ENCODE measurements at places on chromosomes 7 and 10. TPM values are rescaled to one million over a fixed set of nuclear protein-coding genes. Genes with fewer than 3 reads are reported as not detected.
A peak's percentile ranks its signal among the peaks of the same experiment; 100 is the strongest.

GDF2 gene
- total RNA-seq = not detected

- no peak for DNase-seq
These were observed 259.3 kb downstream of the HTR7 start for GRCh38 chr10:90598513-90598912.

- DNase-seq = no peak
These were observed 521.0 kb downstream of the KIF20B start for GRCh38 chr10:90222372-90222771.

DNA sequence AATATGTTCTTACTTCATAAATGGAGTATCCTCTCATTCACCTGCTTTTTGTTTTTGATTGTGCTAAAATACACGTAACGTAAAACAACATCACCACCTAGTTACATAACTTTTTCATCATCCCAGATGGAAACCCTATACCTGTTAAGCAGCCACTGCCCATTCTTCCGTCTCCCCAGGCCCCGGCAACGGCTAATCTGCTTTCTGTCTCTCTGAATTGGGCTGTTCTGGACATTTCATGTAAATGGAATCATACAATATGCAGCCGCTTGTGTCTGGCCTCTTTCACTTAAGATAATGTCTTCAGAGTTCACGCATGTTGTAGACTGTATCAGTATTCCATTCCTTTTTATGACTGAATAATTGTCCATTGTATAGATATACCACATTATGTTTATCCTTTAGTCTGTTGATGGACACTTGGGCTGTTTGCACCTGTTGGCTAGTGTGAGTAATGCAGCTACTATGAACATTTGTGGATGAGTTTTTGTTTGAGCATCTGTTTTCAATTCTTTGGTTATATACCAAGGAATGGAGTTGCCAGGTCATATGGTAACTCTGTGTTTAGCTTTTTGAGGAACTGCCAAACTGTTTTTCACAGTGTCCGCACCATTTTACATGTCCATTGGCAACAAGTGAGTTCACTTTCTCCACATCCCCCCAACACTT lies 14.1 kb upstream of the SUN1 start:
- DNase-seq = peak; percentile 46
